RKO (cell line): ENCODE measurements at places on chromosomes 11 and 22.

- no peak for DNase-seq
Observed at GRCh38 chr11:20161923-20162744, 1.9 kb upstream of the DBX1 start.

GRCh38 chr22:38230916-38231315 is 29.1 kb downstream of the MAFF start:
- no peak for DNase-seq

- no peak for DNase-seq
Observed at GRCh38 chr22:36744791-36745190, 31.1 kb downstream of the IFT27 start.

DNA sequence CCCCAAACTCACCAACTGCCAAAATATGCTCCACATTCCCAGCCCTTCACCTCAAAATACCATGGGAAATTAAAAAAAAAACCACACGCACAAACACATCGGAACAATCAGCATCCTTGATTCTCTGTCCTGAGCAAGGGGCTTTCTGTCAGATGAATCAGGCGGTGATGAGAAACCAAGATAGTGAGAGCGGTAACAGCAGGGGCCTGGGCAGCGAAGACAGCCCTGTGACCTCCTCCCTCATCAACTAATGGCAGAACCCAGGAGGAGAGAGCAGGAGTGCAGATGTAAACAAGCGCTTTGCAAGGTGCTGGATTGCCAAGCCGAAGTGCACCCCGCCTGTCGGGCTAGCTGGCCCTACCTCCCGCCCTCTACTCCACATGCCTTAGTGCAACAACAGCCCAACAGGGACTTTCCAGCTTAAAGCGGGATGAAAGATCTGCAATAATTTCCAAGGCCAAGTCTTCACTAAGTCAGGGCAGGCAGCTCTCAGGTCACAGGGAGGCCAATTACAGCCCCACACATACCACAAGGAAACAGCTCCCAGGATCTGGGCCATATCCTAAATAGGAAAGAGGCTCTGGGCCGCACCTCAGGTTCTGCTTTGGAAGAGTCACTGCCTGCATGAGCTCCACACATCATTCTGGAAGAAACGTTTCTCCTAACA is 72.2 kb upstream of the BID start:
- DNase-seq = no peak

DNA sequence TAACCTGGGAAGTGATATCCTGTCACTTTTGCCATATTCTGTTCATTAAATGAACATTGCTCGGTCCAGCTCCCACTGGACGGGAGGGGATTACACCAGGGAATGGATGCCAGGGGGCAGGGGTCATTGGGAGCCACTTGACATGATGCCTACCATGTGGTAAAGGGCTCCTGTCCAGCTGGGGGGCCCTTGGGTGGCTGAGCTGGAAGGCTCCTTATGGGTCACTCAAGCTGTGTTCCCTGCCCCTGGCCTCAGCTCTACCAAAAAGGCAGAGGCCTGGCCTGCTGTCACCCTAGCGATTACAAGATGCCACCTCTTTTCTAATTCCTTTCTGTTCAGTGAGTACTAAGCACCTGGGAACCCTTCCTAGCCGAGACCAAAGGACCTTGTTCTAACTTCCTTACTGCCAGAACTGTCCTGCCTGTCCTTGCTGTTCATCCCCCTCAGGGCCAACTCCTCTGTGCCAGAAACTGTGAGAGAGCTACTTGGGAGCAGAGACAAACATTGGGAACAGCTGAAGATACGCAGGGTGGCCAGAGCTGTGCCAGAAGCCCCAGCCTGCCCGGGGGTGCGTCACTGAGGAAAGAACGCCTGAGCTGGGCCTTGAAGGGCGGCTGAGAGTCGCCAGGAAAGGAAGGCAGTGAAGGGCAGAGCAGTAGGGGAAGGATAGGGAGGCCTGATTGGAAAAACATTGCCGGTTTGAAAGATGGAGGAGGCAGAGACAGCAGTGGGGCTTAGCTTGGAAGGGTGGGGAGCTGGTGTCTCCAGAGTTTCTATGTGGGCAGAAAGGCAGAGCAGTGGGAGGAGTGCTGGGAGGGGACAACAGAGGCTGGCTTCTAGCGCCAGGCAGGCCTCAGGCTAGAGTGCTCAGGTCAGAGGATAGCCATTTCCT is 12.7 kb upstream of the UVRAG start:
- DNase-seq = no peak

DNA sequence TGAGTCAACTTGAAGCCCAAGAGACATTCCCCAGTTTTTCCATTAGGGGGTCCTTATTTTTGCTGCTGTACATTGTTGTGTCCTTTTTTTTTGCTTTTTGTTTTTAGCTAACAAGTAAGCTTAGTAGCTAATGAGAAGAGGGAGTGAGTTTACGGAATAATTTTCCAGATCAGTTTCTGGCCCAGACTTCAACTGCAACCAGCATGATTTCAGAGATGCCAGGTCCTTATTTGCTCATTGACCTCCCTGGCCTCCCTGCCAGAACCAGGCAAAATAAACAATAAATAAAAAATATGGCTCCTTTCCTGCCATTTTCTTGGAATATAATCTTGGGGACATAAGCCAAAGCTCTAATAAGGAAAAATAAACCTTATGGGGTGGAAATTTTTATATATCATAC is 185.9 kb downstream of the FAT3 start:
- DNase-seq = no peak
